ENCODE measurements at places on chromosomes 2 and 18.

DNA sequence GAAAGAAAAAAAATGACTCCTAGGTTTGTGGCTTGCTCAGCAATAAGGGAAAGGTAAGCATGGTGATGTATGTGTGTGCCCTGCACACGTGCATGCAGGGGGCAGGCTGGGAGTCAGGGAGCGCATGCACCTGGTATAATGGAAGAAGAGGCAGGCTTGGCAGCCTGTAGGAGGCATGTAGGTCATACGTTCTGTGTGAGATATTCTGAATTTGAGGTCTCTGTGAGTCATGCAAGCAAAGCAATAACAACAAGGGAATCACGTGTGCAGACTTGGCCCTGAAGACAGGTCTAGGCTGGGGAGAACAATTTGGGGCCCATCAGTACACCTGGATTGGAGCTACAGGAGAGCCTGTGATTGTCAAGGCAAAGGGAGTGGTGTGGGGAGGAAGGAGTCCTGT, 94.5 kb upstream of the TTC39C start:
- no peak for DNase-seq

GRCh38 chr2:8534729-8535468, 147.0 kb upstream of the ID2 start:
- no peak for DNase-seq

GRCh38 chr2:64659252-64659651, 5.5 kb upstream of the SERTAD2 start:
- DNase-seq: no peak

DNA sequence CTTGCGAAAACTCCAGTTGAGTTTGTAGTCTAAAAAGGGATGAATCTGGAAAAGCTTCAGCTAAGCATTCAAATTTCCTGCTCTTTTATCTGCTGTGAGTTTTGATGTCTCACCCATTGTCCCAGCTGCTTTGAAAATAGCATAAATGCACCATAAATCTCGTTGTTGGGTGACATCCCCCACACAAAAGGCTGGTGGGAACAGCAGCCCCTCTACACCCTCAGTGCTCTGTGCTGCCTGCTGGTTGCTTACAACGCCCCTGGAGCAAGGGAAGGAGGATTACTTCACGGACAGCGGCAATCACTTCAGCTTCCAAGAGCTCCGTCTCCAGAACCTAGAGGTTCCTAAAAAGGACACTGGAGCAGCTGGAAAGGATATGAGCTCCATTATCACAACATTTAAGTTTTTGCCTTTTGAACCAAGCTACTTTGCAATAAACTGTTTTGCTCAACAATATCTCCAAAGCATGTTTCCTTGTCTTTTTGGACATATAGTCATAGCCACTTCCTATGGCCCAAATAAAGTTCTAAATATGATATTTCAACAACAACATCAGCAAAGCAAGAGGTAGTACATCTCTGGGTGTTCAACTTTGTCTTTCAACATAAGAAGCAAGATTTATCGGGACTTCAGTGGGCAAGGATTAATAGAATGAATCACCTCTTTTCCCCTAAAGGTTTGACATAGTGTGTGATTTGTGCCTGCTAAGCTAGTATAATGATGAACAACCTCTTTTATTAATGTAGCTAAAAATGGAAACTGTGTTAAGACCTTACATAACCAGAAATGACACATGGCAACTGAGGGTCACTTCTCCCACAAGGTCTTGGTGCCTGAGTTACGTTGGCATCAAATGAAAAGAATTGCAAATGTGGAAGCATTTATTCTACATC, 413.5 kb downstream of the TXNL1 start:
- no peak for DNase-seq

DNA sequence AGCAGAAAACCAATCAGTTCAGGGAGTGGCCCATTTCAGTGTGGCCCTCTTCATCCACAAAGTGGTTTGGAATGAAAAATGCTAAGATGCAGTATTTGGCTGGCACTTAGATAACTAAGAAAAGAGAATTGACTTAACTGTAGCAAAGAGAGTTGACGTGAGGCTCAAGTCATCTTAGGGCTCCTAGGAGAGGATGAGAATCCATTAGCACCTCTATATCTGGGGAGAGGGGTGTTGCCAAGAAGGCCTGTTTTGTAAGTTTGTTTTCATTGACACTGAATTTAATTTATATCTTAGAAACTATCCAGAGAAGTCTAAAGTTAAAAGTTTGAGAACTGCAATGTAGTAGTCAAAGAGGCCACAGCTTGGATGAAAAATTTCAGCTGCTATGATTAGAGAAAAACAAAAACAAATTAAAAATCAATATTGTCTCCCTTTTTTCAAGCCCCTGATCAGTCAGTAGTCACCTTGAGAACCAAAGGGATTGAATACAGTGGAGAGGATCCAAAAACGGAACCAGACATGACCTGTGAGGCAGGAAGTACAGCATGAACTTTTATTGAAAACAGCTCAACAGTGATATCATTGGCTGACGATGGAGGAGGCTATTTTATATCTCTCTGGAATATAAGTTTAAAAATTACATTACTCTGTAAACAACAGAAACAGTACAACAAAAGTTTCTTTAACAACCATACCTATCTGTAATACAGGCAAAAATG, 52.7 kb downstream of the PHLPP1 start:
- no peak for DNase-seq

DNA sequence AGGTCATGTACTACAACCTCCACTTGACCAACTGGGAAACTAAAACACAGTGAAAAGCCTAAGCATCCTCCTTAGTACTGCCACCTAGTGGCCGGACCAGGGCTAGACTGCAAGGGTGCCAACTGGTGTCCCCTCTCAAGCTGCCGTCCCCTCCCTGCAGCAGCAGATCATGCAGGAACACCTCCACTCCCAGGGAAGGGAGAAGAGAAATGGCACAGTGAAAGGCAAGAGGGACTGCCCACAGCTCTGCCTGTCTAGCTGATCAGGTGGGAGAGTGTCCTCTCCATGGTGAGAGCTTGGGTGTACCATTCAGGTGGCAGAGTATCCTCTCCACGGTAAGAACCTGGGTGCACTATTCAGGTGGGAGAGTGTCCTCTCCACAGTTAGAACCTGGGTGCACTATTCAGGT, 78.1 kb downstream of the AAK1 start:
- peak; percentile 58 for DNase-seq

DNA sequence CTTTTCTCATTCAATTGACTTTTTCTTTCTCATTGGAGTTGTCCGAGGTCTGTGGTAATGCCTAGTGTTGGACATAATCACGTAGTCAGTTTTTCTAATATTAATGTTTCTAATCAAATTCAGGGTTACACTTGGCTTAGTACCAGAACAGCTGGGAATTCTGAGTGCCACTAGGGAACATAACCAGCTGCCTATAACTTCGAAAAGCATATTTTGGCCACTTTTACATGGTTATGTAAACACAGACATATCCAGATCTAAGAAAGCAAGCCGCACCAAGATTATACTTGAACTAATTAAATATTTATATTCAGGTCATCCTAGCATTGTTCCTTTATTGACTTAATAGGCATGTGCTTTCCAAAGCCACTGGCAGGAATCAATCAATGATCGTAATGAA, 91.1 kb upstream of the ARHGAP28 start:
- no peak for DNase-seq

DNA sequence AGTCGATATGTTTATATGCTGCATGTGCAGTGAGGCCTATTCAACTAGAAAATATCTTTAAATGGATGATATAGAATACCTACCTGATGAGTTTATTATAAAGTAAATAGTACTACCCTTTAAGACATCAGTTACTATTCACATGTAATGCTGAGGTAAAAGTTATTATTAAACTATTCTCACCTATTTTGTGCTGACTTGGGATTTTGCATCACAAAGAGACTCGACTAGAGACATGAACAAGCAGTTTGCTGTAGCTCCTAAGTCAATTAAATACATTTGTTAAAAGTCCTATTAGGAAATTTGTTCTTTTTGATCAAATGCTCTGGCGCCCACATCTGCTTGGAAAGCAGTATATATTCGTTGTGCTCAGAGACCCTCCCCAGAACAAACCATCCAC, 164.1 kb downstream of the CCDC85A start:
- no peak for DNase-seq

DNA sequence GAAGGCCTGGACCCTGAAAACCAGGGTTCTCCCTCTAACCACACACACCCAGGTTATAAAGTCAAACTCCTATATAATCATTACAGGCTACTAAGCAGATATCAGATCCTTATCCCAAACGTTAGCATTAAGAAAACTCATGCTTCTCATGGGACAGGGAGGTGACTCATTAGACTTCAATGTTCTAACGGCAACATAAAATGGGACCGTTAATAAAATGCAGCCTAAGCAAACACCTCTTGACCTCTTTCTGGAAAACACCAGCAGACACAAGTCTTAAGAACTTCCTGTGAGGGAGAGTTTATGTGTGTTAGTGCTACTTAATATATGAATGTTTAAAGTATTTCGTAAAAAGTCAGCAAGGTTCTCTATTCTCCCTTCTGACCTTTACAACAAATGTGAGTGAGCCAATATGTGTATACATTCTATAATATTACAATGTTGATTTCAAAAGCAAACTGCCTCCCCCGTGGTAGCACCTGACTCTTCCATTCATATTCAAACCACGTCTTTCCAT, 31.7 kb downstream of the LPIN2 start:
- peak; percentile 31 for DNase-seq

- DNase-seq: no peak
Observed at GRCh38 chr2:37589298-37589697, 82.1 kb downstream of the CDC42EP3 start.

DNA sequence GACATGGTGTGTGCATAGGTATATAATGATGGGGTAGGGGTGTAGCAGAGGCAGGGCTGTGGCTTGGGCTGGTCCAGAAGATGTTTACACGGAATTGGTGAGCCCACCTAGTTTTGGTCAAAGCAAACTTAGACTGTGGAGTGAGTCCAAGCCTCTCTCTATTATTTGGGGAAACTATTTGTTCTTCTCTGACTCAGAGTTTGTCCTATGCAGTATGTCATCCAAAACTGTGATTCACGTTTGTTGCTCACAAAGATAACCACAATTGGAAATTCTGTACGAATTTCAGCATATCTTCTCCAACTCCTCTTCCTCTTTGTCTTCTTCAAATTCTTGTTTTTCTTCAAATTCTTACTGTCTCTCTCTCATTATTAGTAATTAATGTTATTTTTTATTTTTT, 292.9 kb downstream of the XIRP2 start:
- no peak for DNase-seq

DNA sequence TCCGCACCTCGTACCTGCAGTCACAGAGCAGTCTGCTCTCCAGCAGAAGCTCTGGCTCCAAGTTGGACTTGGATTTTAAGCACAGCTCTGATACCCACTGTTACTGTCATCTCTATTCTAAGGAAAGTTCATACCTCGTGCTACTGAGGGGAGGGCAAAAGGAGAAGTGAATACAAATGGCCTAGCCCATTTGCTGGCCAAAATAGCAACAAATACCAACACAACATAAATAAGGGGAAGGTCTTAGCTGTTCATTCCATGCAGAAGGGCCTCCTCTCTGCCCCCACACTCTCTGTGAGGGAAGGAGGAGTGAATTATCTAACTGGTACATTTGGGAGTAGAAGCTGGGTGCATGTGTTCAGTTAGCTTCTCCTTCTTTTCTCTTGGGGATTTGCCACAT, 739.4 kb upstream of the RAB6C start:
- DNase-seq: no peak

DNA sequence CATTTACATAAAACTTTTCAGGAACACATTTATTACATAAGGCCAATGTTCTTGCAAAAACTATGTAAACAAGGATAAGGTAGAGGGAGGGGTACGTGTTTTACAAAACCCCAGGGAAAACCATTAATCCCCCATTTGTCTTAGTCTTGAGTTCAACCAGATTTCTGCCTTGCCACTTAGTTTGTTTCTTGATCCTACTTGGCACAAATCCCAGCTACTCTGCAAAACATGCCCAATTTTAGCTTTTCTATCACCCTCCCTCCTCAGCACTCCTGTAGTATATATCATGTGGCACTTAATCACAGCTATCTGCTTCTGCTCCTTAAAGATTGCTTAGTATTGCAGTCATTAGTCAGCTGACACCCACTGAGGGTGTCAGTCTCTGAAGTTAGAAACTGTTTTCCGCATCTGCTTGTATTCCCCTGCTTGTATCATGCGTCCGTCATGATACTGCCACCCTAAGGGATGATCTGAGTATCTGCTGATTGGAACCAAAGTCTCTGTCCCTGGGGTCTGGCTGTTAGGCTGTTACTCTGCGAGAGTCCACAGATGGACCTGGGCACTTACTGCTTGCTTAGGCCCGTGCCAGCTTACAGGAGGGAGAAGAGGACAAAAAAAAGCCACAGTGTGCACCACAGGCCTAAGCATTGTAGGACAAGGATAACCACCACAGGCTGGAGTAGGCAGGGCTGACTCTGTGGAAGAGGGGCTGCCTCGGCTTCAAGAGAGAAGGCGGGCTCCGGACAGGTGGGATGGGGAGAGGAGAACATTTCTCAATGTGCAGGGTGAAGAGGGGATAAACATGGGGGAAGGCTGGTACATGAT, 82.2 kb downstream of the EPAS1 start:
- DNase-seq: no peak

DNA sequence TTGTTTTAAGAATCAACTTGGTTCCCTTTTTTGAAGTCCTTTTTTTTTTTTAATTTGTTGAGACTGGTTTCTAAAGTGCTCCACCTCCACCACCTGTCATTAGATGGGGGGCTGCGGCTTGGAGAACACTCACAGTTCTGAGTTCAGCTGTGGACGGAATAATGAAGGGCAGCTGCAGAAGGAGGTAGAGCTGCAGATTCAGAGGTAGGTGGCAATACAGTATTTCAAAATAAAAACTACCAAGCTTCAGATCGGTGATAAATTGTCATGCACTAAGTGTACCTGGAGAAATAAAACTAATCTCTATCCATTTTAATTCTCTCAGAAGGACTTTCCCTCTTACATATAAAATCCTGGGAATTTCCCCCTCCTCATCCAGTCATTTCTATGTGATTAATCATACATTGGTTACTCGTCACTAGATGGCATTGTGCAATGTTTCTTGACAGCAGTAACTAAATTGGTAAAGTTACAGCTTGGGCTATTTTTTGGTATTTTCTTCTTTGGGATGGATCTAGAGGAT, 81.1 kb upstream of the SLC39A10 start:
- no peak for DNase-seq

- no peak for DNase-seq
Observed at GRCh38 chr2:170509452-170510193, 205.5 kb upstream of the SP5 start.

DNA sequence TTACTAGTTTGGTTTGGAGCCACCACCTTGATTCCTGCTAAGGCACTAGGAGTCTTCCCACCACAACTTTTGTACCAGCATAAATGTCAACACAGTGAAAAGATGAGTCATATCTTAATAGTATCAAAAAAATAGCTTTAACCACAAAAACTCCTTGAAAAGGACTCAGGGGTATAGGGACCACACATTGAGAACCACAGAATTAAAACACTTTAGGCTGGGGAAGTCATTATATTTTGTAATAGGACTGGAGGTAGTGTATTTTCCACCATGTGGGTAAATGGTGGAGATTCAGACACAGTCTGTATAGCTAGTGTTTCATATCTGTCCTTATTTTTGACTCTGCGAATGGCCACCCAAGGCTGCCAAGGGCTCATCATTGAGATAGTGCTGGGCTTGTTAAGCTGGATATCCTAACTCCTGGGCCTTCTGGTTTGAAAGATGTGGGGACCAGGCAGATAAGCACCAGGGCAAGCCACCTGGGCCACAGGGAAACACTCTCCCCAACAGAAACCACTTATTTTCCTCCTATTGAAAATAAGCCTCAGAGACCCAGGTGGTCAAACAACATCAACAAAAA, 19.1 kb upstream of the FHL2 start:
- DNase-seq: no peak
